Large intestine (tissue), 12 donors: ENCODE measurements at places on chromosomes 5 and 9. TPM values are rescaled to one million over a fixed set of nuclear protein-coding genes. Genes with fewer than 3 reads are reported as not detected.
A peak's percentile ranks its signal among the peaks of the same experiment; 100 is the strongest.

Gene IRX1
- 0.03 TPM for polyA plus RNA-seq

DNA sequence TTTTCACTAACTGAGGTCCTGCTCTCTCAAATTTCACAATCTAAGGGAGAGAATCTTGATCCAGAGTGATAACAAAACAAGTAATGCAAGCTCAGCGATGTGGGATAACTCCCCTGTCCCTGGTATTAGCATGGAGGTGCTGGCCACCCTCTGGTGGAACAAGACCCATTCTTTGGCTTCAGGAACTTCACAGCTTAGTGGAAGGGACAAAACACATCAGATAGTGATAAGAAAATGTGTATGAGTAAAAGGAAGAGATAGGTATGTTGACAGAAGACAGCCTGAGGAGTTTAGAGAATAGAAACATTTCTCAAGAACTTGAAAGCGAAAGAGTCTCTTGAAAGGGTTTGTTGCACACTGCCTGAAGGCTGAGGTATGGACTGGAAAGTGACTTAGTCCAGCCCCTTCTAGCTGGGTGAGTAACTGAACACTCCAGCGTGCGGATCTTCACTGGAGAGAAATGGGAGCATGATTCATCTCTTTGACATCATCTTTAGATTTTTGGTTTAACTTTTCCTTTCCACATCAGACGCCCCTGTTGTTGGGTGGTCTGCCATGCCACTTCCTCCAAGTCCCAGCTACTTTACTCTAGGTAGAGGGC, 25.4 kb upstream of the ZSWIM6 start:
- peak; percentile 55 for DNase-seq

DNA sequence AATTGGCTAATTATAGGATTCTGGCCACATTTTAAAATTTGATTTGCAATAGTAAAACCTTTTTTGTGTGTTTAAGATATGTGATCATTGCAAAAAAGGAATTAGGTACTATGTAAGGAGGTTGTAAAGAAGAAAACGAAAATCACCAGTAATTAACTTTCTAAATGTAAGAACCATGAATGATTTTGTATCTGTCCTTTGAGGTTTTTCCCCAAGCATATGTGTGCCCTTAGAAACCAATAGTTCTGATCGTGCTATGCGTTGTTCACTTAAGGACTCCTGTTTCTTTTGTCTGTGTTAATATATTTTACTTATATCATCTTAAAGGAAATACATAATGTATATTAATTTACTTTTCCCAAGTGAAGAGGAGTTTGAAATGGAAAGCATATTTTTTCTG, 410.2 kb downstream of the PSAT1 start:
- DNase-seq: no peak

Gene ADAMTS13
- polyA plus RNA-seq: 10.4 TPM

- DNase-seq: no peak
Measured at GRCh38 chr9:107942856-107943255, 453.3 kb upstream of the KLF4 start.
